ENCODE measurements at places on chromosomes 11 and 22. TPM values are rescaled to one million over a fixed set of nuclear protein-coding genes. Genes with fewer than 3 reads are reported as not detected.

SEPTIN5 gene
- total RNA-seq, result 9.6 TPM

FOLR3 gene
- 1.1 TPM for total RNA-seq

TUBA8 gene
- 0.39 TPM for total RNA-seq

E2F8 gene
- 0.39 TPM for total RNA-seq

ADM2 gene
- 0.39 TPM for total RNA-seq

MLC1 gene
- not detected for total RNA-seq

PDE2A gene
- total RNA-seq, result 0.37 TPM

CHID1 gene
- 42.8 TPM for total RNA-seq

PGM2L1 gene
- total RNA-seq, result 1.1 TPM

GRIK4 gene
- total RNA-seq, result not detected

OR5B12 gene
- not detected for total RNA-seq

CECR2 gene
- under 0.01 TPM for total RNA-seq

GGTLC2 gene
- not detected for total RNA-seq

FJX1 gene
- total RNA-seq, result 140 TPM

APOL4 gene
- total RNA-seq, result 1.8 TPM

NADSYN1 gene
- 78.6 TPM for total RNA-seq

ZNF214 gene
- 1.8 TPM for total RNA-seq

OR56A1 gene
- total RNA-seq, result not detected

OMP gene
- total RNA-seq, result 0.37 TPM

OR9G4 gene
- not detected for total RNA-seq

RFPL3 gene
- not detected for total RNA-seq

SCN2B gene
- not detected for total RNA-seq

PNPLA3 gene
- total RNA-seq, result 10.6 TPM

SCN4B gene
- total RNA-seq, result not detected

POU2AF3 gene
- not detected for total RNA-seq

OTOG gene
- not detected for total RNA-seq

C22orf31 gene
- total RNA-seq, result not detected

AHNAK gene
- total RNA-seq, result 800 TPM

APOBEC3H gene
- 0.59 TPM for total RNA-seq

SCUBE2 gene
- 0.20 TPM for total RNA-seq

TTC28 gene
- total RNA-seq, result 20.2 TPM

F2 gene
- total RNA-seq, result not detected

POU2AF2 gene
- not detected for total RNA-seq

GRIA4 gene
- total RNA-seq, result not detected

SLN gene
- not detected for total RNA-seq

NLRP14 gene
- total RNA-seq, result 0.20 TPM

SCGB1A1 gene
- not detected for total RNA-seq

GPHA2 gene
- not detected for total RNA-seq

ADAMTS8 gene
- 5.3 TPM for total RNA-seq

SEZ6L gene
- not detected for total RNA-seq

OVOL1 gene
- total RNA-seq, result not detected

TOM1 gene
- total RNA-seq, result 52.5 TPM

OR52H1 gene
- total RNA-seq, result not detected

C11orf16 gene
- total RNA-seq, result not detected

ALG9 gene
- total RNA-seq, result 23.5 TPM

HOATZ gene
- total RNA-seq, result not detected

CHADL gene
- 0.37 TPM for total RNA-seq
